GM18507 (cell line): ENCODE measurements at places on chromosomes 6 and 20.

DNA sequence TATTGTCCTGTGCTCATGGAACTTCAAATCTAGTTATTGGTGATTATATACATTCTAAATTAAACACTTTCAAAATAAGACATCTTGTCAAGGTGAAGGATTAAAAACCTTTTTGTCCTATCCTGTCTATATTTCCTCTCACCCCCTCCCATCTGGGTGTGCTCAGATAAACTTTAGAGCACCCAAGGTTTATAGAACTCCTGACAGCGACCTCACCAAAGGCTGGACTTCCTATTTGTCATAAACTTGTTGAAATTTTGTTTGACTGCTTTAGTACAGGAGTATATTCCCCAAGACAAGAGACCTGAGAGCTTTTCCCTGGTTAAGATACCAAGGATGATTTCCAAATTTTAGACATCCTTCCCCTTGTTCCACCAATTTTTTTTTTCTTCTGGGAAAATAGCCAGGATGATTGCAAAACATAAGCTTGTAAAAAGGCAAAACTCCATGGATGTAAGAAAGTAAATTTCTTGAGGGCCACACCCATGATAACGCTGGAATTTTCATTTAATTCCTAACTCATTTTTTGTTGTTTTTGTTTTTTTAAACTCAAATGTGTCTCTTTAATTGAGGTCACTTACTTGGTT, 33.0 kb downstream of the CARMIL1 start:
- DNase-seq, result no peak

DNA sequence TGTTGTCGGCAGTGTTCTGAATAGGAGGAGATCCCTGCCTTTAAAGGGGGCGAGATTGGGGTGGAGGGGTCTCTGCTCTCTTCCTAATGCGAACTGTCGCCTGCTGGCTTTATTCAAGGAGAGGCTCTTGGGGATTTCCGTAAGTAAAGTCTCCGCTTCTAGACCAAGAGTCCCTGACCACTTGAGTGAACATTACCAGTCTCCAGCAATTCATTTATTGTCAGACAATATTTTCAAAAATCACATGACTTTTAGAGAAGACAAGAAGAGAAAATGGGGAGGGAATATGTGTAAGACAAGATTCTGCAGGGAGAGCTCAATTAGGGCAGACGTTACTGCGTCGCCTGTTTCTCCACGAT, 21.2 kb downstream of the POM121L2 start:
- DNase-seq, result no peak

- DNase-seq, result no peak
Measured at GRCh38 chr6:50461696-50462095, 251.6 kb upstream of the TFAP2D start.

DNA sequence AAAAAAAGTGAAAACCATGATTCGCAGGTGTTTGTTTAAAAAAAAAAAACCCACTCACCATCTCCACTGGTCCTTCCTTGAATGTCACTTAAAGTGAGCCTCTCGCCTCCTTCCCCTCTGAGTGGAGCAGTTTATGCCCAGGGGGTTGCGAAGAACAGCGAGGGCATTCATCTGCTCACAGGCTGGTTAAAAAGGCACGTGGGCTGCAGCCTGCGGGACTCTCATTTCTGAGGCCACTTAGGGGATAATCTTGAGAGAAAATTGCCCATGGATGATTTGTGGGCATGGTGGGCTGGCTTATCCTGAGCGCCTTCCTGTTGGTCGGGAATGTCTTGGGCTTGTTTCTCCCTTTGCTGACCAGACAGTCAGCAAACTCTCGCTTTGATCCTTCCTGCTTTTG, 18.9 kb downstream of the BCAS4 start:
- no peak for DNase-seq

DNA sequence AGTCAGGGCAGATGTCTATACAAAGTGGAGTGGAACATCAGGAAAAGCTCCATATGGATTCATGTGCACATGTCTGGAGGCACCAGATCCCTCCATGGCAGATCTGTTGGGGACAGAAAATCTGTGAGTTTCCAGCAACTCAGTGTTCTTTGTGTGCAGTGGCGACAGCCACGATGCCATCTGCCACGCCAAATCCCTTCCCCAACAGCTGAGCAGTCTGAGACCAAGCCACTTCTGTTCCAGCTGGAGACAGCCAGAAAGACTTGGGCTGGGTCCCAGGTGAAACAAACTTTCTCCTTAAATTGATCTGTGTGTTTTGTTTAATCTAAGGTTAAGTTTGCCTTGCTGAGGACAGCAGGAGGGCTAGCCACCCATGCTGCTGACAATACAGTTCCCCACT, 22.9 kb downstream of the FKBP1A start:
- DNase-seq, result no peak

DNA sequence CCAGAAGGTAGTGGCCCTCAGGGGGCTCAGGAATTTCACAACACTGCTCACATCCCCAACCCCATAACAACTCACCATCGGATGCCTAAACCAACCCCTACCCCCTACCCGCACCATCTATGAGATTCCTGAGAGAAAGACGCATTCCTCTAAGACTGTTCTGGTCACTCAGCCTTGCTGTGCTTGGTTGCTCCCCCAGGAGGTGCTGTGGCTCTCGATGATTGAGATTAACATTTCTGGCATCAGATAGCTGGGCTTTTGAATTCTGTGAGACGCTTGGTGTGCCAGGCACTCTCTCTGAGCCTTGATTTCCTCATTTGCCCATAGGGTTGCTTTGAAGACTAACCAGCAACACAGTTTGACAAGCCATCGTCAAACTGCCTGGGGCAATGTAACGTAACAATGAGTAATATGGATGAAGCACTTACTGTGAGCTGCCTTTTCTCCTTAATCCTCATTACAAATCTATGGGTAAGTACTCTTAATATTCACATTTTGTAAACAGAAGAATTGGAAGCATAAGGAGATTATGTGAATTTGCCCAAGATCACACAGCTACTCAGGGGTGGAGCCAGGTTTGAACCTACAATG, 978 bp downstream of the WFDC6 start:
- no peak for DNase-seq

DNA sequence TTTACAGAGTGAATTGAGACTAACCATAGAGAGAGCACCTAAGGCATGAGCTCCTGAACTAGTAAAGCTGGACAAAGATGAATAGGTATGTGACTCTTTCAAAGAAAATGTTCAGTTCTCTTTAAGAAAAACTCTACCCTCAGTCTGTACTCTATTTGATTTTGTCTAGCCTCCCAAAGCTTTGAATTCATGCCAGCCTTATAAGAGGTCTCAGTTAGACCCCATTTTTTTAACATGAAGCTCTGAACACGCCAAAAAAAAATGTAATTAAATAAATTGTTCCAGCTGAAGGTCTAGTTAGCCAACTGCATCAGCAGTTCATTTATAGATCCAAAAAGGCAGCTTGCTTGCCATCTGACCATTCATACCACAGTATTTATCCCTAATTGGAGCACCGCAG, 71.6 kb downstream of the COL9A1 start:
- no peak for DNase-seq

- DNase-seq, result no peak
Measured at GRCh38 chr6:19150307-19150706, 686.9 kb upstream of the ID4 start.
